Psoas muscle (tissue), 8 donors: ENCODE measurements at places on chromosomes 12 and 14. TPM values are rescaled to one million over a fixed set of nuclear protein-coding genes. Genes with fewer than 3 reads are reported as not detected.

The BMAL2 gene
- polyA plus RNA-seq: 0.04 TPM

The SPIC gene
- not detected for polyA plus RNA-seq

The SLC15A5 gene
- not detected for polyA plus RNA-seq

The LRRIQ1 gene
- polyA plus RNA-seq: 0.31 TPM

The NXPH4 gene
- polyA plus RNA-seq: 0.20 TPM

The NFE2 gene
- 0.26 TPM for polyA plus RNA-seq

The ZDHHC22 gene
- not detected for polyA plus RNA-seq

The CLEC2A gene
- polyA plus RNA-seq: not detected

The DNAI7 gene
- 0.18 TPM for polyA plus RNA-seq

The ATP5F1B gene
- polyA plus RNA-seq: 1,470 TPM
